ENCODE measurements at places on chromosomes 2 and 18.

GRCh38 chr18:48836231-48836805 is 114.4 kb downstream of the SMAD7 start:
- no peak for DNase-seq

DNA sequence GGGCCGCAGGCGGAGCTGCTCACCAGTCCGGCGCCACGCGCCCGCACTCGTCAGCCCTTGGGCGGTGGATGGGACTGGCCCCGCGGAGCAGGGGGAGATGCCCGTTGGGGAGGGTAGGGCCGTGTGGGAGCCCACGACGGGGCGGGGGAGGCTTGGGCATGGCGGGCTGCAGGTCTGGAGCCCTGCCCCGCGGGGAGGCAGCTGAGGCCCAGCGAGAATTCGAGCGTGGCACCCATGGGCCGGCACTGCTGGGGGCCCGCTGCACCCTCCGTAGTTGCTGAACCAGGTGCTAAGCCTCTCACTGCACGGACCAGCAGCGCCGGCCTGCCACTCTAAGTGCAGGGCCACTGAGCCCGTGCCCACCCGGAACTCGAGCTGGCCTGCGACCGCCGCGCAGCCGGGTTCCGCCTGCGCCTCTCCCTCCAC is 182.4 kb upstream of the ERBB4 start:
- DNase-seq, result no peak

GRCh38 chr18:45034179-45034578 is 353.5 kb downstream of the SETBP1 start:
- DNase-seq, result no peak

DNA sequence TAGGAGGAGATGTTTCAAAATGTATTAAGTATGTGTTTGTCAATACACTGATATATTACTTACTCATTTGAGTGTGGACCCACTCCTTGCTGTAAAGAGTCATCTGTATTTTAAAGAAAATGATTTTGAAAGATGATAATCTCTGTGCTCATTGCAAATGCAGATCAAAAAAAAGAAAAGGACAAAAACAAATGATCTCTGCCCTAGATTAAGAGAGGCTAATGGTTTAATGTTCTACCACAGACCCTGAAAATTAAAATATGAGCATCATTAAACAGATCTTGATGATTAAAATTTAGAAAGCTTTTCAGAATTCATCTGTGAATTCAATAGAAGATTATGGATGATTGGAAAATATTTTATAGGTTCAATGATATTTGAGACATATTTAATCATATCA is 136.5 kb downstream of the CNTNAP5 start:
- DNase-seq, result no peak

GRCh38 chr2:190513877-190514276 is 20.6 kb downstream of the NEMP2 start:
- DNase-seq, result no peak

DNA sequence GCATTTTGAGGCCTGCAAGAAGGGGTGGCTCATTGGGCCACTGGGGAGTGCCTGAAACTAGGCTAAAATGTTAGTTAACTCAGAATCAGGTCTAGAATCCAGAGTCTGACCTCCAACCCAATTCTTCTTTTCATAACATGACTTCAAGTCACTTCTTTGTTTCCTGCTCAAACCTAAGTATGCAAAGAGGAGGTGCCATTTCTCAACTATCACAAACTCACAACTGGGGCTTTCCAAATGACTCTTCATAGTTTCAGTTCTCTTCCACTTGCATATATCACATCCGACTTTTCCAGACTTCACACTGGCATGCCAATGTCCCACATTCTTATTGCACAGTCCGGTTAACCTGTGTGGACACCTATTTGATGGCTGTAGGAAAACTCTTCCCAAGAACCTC is 211.6 kb downstream of the TCF4 start:
- DNase-seq, result no peak

DNA sequence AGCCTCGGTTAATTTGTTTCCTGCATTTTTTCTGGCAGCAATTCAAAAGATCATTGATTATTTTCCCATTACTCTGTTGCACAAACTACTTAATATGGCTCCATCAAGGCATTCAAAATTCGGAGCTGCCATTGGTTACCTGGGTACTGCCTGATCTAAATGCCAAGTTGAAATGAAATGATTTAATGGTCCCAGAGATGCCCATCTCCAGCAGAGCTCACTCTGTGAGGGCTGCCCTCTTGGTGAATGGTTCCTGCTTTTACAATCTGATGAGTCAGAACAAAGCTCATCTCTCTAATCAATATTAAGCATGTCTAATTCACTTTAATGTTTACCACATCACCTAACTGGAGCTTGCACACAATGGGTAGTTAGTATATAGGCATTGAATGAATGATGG is 126.1 kb downstream of the CTNNA2 start:
- no peak for DNase-seq

- no peak for DNase-seq
These were observed 22.4 kb upstream of the PMAIP1 start for GRCh38 chr18:59877361-59877760.

Measured in stimulated activated CD4-positive, alpha-beta T cell treated with anti-CD3 and anti-CD28 coated beads, Interleukin-1b, Interleukin-23, amount 100 ng/mL, for 48 hours (primary cell).